ENCODE measurements at places on chromosomes 2 and 18.

DNA sequence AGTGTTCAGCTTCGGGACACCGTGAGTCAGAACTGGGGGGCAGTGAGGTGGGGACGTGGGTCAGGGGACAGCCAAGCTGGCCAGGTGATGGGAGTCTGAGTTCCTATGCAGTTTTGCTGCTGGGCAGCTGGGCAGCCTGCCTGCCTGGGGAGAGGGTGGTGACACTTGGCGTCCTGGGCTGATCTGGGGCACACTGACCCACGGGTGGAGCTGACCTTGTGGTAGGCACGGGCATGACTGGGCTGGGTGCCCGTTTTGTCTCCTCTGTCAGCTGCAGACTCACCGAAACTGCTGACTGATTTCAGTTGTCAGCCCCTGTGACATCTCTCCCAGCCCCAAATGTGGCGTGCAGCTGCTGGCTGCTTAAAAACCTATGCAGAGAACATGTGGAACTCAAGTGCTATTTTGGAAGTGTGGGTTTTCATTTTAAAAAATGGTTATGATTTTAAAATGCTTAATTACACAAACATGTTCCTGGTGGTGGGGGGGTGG is 32.6 kb upstream of the E2F6 start:
- no peak for DNase-seq

DNA sequence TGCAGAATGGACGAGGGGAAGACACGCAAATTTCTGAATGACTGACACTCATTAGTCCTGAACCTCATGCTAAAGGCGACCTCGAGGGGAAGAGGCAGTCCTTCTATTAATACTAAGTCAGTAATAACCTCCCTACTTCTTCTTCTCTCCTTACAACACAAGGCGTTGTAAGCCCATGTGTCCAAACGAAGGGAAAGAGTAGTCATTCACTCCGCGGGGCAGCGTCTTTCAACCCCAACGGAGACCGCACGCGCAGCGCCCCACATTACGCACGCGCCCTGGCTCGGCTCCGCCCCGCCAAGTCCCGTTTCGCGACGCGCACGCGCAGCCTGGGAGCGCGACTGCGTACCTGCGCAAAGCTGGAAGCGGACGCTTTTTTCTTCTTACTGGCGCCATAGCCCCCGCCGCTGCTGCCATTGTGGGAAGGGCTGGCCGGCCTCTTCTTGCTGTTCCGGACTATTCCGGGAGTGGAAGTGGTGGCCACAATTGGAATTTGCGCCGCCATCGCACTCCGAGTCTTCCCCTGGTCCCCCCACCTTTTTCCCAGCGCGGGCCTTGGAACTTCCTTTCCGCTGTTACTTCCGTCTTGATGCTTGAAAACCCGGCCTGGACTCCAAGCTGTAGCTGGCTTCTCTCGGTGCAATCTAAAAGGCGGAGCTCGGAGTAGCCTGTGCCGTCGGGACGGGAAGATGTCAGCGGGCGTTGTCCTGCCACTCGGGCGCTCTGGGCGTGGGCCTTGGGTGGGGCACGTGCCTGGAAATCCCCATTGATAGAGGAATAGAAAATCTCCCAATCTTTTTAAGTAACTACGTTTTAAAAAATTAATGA is at the start of gene INO80C:
Gene INO80C, minus strand, starts transcription at position 591 of the 828 bp plus-strand sequence. Its CDS starts 86 bp downstream, at position 505.
- peak; percentile 95 for DNase-seq

DNA sequence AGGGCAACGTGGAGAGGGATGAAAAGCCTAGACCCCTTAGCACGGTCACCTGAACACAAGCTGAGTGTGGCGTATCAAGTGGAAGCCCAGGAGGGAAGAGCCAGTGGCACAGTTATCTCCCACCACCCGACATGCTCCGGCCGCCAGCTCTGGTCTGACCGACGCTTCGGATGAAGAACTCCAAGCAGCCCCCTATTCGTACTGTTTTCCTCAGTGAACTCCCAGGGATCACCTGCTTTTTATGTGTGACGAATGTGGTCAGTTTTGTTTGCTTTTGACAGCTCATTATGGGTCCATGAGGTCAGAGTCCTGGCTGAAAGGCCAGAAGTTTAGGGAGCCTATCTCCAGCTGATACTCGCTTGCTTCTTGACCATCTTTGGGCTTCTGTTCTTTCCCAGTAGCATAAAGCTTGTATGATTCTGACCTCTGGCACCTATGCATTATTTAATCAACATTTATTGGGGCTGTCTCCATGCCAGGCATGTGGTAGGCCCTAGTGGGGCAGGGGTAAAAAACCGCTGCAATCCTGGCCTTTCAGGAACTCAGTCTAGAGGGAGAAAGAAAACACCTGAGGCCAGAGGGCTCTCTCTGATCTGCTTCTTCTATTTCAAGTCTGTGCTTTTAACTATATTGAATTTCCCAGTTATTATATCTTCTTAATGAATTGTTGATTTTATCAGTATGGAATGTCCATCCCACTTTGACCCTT is 33.0 kb upstream of the MRPL33 start:
- no peak for DNase-seq

DNA sequence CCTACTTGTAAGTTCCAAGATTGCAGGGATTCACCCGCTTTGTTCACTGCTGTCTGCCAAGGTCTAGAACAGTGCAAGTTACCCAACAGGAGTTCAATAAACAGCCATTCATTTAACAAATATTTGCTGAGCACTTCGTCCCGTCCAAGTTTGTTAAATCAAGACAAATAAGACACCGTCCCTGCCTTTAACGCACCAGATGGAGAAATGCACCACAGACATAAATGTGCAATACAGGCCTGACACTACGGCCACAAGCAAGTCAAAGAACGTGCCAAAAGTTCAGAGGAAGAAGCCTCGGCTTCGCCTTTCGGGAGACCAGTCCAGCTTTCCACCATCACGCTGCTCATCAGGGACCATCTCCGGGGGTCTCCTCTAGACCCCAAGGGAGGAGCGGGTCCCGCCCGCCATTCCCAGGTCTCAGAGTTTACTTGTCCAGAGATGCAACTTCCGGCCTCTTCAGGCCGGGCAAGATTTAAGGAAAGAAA is 429 bp downstream of the C2orf76 start:
- DNase-seq: no peak

DNA sequence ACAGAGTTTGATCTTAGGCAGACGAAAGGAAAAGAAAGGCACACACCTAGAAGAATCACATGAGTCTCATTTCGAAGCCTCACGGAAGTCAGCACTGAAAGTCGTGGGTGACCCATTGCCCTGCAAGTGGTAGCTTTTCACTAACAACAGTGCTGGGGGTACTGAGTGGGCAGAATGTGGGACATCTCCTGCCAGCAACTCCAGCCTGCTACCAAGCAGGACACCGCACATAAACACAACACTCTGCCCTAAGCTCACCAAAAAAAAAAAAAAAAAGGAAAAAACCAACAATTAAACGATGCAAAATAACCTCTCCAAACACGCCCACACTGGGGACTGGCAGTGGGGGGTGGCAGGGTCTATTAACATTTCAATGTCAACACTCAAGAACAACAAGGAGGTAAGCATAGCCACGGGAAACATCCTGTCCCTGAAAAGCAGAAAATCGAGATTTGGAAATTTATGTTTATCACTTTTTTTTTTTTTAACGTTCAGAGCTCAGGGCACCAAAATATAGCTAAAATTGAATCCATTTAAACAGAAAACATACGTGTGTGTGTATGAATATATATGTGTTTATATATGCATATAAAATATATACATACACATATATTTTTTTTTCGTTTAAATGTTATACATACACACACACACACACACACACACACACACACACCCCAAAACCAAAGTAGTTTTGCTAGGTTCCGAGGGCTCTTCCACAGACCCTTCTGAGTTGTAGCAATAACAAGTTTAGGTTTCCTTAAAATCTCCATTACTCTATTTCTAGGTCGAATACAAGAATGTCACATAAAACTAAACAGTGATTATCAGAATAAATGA is 2.2 kb downstream of the INO80D start:
- DNase-seq: no peak

DNA sequence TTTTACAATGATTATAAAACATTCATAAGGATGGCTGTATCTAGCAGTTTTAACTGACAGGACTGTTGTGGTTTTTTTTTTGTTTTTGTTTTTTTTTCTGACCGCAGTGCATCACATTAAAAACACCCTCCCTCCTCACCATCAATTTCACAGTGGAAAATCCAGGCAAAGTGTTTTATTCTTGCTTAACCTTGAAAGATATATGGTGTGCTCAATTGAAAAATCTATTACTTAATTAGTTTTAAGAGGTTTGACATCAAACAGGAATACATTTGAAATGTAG is 250.7 kb downstream of the DLGAP1 start:
- no peak for DNase-seq

GRCh38 chr2:55159037-55159651 is 72.9 kb downstream of the CLHC1 start:
- no peak for DNase-seq

GRCh38 chr2:101967826-101968513 is 23.8 kb upstream of the IL1R2 start:
- DNase-seq: no peak

- no peak for DNase-seq
These were observed 244.6 kb downstream of the SUCLG1 start for GRCh38 chr2:84214455-84214854.

- no peak for DNase-seq
These were observed 114.9 kb downstream of the ICOS start for GRCh38 chr2:204051476-204051875.

- DNase-seq: no peak
These were observed 261.2 kb downstream of the TXNL1 start for GRCh38 chr18:56377231-56377630.

DNA sequence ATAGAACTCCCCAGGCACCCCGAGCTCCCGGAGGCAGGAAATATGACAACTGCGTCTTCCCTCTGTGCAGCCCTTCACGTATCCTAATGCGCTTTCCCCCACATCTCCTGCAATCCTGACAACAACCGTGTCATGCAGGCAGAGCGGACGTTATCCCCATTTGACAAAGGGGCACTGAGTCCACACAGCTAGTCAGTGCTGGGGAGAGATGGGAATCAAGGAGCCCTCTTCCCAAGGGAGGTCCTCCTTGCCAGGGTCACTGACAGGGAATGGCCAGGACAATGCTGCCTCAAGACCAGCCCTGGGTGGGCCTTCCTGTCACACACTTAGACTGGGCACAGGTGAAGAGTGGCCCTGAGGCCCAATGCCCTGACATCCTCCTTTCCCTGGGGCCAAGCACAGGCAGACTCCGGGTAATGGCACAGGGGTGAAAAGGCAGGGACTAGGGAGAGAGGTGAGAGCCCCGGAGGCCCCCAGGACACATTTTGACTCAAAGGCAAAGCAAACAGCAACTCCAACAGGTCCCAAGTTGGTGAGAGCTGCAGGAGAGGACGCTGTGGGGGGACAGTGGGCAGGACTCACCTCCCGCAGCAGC is 2.2 kb downstream of the ADCY3 start:
- no peak for DNase-seq

- DNase-seq: no peak
These were observed 56.5 kb downstream of the NBEAL1 start for GRCh38 chr2:203071148-203071547.

- no peak for DNase-seq
These were observed 313.0 kb downstream of the CDH2 start for GRCh38 chr18:27863780-27864430.

DNA sequence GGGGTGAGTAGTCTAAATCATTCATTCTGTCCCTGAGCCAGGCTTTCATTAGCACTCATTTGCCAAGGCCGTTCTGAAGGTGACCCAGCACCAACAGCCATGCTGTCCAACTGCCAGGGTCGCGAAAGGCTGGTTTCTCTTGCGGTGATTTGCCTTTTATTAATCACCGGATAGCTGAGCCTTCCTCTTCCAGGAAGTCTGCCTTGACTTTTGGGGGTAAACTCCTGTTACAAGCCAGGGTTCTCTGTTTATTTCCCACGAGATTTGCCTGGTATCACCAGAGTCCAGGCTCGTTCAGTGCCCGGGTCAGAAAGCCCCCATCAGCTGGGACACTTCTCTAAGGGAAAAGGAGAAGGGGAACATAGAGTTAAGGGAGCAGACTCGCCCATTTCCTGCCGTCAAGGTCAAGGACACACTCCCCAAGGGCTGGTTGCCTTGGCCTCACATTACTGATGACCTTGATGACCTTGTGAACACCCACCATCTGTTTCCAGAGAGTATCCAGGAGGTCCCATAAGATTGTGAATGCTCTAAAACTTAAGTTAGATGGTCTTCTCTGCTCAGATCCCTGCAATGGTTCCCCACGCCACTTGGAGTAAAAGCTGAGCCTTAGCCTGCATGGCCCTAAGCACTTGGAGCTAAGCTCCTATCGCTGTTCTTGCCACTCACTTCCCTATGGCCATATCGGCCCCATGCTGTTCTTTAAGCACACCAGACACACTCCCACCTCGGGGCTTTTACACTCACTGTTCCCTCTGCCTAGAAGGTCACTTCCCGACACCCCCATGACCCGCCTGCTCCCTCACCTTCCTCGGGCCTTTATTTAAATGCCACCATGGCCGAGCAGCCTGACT is 118.0 kb upstream of the STPG4 start:
- DNase-seq: peak; percentile 27

DNA sequence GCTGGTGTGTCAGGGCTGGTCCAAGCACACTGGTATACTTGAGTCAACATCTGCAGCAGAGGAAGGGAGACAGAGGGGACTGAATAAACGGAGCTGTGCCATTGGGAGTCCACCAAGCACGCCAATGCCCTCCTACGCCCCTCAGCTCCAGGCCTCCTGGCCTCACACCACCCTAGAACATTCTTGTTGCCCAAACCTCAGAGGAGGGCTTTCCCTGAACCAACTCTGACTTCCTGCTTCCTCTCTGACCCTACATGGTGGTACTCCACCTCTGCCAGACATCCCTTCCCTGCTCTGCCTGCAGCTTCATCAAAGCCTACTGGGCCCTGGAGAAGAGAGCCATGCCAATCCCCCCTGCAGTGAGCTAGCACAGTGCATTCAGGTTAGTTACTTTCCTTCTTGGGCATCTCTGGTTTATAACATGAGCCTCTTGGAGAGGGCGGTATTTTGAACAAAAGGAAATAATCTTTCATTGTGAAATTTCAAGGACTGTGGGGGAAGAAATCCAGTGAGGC is 54.4 kb downstream of the ZBTB7C start:
- no peak for DNase-seq

GRCh38 chr2:68824831-68825230 is 46.4 kb downstream of the BMP10 start:
- DNase-seq: no peak

DNA sequence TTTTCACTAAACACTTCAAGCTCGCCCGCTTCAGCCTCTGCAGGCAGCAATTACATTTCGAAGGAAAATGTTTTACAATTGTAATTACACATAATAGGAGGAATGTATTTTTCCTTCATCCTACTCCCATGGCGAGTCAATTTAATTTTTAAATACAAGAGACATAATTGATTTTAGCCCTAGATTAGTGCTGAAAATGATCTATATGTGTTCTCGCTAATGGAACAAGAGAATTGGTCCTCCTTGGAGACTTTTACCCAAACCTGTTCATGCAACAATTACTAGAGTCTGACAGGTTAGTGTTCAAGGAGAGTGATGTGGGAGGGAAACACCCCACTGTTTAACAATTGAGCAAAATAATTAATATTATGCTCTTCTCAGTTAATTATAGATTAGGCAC is 509.4 kb upstream of the SETBP1 start:
- DNase-seq: no peak

- no peak for DNase-seq
These were observed 26.9 kb upstream of the ARL5A start for GRCh38 chr2:151855111-151855510.
